ENCODE measurements at places on chromosomes 2 and 18.

GRCh38 chr18:27894746-27895145 lies 282.2 kb downstream of the CDH2 start:
- no peak for DNase-seq

GRCh38 chr2:168529900-168530561 lies 74.0 kb downstream of the CERS6 start:
- DNase-seq = no peak

- DNase-seq = no peak
Measured at GRCh38 chr18:3074087-3074486, 61.1 kb upstream of the LPIN2 start.

DNA sequence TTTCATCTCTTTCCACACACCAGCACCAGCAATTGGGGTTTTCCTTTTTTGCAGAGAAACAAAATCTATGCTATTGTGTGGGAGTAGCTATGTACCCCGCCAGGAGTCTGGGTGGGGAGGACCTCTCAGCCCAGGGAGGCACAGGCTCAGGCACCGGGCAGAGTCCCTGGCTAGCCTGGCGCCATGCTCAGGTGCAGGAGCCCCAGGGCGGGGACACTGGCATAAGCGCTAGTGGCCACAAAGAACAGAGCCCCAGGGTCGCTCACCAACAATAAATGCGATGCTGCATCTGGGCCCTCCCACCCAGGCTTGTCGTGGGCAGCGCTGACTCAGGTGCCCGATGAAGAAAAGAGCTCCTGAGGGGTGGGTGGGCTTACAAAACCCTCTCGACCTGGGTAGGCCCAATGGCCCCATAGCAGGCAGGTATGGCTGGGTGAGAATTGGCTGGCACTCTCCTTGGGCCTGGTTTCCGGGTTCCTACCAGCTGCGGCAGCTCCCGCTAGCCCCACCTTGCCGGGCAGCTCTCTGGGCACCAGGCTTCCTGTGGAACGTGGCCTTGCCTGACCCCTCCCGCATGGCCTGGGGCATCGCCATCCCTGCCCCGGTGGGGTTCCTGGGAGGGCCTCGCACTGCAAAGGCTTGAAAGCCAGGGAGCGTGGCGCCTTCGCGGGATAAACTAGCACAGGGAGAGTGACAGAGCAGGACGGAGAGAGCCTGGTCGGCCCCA lies 31.8 kb upstream of the COL6A3 start:
- DNase-seq = no peak

- no peak for DNase-seq
Measured at GRCh38 chr2:33090553-33091134, 143.9 kb downstream of the LTBP1 start.

- no peak for DNase-seq
Measured at GRCh38 chr2:151071382-151071781, 190.3 kb downstream of the RBM43 start.

DNA sequence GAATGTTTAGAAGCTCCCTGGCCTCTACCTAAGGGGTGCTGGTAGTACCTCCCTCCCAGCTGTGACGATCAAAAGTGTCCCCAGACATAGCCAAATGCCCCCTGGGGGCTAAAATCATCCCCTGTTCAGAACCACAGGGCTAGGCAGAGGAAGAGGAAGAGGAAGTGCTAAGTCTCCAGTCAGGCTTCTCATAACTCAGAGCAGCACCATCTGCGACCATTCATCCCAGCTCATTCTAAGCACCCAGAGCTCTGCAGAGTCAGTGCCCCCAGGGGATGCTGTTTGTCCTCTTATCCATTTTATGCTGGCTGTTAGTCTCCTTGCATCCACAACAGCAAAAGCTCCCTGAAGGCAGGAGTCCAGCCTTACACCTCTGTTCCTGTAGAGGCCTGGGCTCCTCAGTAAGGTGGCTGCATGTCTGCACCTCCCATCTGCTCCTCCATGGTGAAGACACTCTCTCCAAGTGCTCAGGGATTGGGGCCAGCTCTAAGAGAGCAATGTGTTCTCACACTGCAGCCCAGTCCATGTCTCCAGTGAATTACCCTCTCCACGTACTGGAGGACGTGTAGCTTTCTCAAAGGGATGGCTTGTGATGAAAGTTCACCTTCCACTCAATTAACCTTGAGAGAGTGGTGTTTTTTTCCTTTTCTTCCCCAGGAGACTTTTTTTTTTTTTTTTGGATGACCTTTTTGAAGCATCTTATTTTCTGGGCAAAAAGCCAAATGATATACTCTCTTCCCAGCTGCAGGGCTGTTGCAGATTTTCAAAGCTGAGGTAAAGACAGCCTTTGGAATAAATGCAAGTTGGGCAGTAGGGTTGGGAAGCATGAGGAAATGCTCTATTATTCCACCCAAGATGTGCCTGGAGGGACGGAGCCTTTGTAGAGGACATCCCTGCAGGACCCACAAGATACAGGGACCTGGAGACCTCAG lies 158.9 kb upstream of the SLC14A2 start:
- DNase-seq = no peak

DNA sequence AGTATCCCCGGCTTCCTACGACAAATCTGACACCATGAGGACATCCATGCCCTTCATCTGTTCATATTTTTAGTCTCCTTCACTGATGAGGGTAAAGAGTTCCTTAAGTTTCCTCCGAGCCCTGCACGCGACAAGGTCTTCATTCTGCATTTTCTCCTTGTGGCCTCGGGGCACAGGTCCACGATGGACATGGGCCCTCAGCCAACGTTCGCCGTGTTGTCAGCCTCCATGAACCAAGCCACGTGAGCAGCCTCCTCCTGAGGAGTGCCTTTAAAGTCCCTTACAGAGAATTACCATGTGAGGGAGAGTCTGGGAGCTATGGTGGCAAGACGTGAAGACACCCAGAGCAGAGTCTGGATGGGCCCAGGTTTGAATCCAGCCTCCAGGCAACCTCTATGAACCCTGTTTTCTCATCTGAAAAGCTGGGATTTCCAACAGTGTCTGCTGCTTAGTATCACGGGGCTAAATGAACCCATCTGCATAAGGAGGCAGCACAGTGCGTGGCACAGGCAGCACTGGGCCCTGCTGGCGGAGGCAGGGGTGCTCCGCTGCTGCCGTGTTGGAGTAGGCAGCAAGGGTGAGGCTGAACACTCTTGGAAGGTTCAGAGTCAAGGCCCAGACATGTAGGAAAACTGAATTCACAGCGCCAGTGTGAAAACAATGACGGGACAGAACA lies 54.1 kb downstream of the EIPR1 start:
- DNase-seq = no peak

DNA sequence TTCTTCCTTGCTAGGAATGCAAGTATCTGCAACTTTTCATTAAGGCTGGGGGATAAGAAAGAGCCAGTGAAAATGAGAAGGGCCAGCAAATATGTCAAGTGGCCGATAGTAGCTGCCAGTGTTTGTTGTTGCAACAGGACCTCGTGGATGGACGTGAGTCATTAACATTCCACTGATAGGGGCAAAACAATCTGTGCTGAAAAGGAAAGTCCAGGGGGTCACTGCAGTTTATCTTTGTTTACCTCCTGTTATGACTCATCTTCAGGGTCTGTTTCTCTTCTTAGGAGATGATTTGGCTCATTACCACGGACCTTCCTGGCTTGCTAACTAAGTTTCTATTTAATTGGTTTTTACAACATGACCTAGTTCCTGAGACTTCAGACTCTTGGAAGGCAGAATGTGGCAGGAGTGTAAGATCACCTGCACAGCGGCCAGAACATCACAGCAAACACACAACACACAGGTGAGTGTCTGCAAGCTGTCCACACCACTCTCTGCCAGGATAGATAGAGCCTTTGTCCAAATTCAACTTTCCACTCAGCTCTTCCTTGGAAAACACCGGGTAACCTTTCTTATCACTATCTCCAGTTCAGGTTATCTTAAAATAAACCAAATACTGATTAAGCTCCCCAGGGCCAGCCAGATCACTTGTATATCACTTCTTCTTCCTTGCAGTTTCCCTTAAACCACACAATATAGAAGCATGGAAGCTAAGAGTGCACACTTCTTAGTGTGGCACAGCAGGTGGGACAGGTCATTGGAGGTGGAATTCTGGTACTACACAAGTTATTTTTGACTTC lies 157.5 kb upstream of the LMAN1 start:
- DNase-seq = no peak

DNA sequence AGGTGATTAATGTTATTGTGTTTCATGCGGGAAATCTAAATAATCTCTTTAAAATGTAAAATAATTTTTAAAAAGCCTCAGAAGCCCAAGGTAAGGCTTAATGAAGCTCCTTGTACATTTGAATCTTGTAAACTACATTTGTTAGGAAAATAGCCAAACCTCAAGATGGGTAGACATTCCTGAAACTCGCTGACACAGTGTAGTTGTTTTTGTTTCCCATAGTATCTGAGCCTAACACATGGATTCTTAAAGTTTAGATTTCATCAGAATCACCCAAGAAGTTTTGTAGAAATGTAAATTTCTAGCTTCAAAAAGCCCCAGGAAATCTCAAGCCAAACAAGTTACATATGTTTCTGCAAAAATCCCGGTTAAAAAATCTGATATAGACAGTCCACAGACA lies 1221.1 kb upstream of the ACVR2A start:
- DNase-seq = no peak

GRCh38 chr2:126496493-126496892 lies 159.5 kb upstream of the GYPC start:
- no peak for DNase-seq

DNA sequence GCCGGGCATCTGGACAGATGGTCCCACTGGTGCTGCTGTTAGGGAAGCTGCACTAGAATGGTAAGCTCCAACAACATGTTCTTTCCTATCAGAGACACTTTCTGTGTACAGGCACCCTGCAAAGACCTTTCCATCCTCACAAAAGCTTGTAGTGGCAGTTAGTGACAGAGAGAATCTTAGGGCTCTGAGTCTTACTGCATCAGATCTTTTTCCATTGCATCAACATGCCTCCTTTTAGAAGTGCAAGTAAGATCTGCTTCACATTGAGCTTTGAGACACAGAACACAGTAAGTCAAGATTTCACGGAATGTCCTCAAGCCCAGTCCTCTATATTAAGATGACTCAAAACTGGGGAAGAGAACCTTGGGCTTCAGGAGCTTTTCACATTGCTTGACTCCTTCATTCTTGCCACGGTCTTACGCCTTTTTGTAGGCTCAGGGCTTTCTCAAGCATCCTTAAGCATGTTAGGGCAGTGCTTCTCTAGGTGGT lies 52.6 kb downstream of the ARL4C start:
- DNase-seq = no peak

DNA sequence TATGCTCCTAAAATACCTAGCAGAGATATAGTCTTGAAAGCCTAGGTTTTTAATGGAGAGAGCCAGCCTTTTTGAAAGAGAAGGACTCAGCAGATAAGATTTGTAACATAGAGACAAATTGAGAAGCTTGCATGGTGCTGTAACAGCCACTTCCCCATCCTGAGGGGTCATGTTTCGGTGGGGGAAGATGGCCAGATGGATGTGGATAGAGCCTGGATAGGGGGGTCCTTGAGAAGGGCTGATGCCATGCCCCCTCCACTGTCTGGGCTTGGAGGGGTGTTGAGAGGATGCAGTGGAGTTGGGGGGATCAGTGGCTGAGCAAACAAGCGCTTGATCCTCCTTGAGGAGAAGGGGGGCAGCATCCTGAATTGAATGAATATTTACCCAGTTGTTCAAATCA lies 178.0 kb upstream of the HS6ST1 start:
- DNase-seq = no peak

DNA sequence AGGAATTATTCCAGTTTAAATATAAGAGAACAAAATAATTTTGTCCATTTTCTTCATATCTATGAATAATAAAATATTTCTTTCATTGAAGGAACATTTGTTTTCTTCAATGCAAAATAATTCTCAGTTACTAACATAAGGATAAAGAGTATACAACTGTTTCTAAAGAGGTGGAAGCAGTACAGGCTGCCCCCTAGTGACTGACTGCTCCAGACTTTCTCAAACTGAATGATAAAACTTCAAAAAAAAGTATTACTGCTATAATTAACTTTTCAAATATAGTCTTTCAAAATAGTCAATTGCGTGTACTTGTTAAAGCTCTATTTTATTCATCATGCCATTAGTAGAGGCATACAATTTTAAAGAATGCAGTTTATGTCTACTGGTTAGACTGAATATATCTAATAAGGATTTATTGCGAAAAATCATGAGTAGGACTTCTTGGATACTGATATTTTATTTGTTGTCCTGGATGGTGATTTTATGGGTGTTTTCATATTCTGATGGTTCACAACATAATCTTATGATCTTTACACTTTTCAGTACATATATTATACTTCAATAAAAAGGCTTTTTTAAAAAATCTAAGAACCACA lies 100.1 kb downstream of the WDPCP start:
- no peak for DNase-seq

- no peak for DNase-seq
Measured at GRCh38 chr2:176501617-176502016, 232.4 kb downstream of the MTX2 start.

DNA sequence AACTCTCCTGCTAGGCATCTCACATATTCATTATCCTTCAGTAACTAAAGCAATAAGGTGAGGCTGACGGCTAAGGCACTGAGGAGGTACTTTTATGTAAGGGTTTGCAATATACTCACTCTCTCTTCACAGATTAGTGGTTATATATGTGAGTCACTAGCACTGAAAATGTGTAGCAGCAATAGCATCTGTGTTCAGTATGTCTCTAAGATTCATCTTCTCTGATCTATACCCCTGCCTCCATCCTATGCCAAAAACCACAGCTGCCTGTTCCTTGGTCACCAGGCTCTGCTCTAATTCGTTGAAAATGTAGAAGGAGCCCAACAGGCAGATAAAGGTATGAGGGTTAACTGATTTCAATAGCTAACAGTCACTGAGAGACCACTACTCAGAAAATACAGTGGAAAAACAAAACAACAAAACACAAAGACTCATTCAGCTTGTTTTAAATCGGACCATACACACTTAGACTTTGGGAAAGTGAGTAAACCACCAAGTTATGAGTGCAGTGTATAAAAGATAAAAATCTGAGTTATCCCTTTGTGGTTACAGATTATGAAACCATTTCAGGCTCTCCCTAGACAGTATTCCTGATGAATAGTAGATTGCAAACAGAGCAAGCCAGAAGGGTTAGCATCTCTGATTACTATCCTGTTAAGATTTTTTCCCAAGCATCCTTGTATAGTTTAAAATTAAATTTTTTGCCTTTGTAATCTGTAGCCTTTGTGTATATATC lies 75.3 kb upstream of the CYP26B1 start:
- DNase-seq = no peak

- no peak for DNase-seq
Measured at GRCh38 chr18:23938043-23938756, 76.4 kb upstream of the TTC39C start.

DNA sequence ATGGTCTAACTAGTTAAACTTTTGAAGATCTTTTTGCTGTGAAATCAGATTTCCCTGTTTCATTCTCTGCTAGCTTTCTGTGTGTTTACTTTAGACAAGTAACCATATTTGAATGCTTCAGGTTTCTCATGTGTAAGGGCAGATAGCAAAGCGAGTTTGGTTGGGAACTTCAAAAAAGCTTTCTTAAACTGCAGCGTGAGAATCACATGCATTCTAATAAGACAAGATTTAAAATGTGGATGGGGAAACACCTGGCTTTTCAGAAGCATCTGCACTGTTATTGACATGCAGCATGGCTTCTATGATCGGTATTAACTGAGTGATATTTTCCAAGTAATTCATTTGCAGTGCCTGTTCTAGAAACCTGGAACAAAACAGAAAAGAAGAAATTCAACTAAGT lies 119.3 kb downstream of the ABCA12 start:
- DNase-seq = no peak

GRCh38 chr2:157808421-157808820 lies 67.7 kb downstream of the ACVR1 start:
- DNase-seq = no peak

Data from T-cell (primary cell).